Activated gamma-delta T cell (primary cell): ENCODE measurements at places on chromosomes 12 and 14.
A peak's percentile ranks its signal among the peaks of the same experiment; 100 is the strongest.

DNA sequence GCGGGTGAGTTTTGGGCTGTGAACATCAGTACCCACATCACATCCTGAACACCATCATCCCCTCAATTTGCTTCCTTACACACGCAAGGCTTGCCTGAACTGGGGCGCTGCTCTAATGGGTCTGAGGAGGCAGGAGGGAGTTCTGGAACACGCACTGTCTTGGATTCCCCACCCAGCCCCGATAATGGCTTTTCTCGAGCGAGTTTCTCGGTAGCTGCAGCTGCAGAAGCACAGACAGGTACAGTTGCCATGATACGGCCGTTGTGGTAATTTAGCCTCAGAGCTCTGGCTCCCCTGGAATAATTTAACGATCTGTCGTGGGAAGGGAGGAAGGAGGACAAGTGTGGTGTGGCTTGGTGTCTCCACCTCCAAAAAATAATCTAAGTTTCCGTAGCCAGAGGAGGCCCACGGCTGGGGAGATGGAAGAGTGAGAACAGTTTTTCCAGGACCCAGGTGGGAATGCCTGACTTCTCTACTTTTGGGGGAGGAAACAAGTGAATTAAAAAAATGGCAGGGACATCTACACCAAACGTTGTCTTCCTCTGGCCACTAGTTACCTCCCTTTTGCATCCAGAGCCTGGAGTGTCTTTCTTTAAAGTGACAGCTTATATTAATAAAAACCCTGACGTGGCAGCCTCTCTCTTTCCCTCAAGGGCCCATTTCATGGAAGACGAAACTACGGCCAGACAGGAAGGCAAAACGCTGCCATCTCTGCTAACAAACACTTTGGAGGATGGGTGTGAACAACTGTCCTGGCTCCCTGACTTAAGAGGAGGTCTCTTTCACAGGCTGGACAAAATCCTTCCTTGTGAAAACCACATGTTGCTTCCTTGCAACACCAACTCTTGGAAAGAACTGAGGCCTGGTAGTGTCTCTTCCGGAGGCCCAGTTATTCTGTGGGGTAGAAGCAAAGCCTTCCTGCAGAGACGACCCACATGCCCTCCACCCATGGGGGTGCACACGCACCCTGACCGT lies 84.8 kb downstream of the RBM19 start:
- DNase-seq, result no peak

DNA sequence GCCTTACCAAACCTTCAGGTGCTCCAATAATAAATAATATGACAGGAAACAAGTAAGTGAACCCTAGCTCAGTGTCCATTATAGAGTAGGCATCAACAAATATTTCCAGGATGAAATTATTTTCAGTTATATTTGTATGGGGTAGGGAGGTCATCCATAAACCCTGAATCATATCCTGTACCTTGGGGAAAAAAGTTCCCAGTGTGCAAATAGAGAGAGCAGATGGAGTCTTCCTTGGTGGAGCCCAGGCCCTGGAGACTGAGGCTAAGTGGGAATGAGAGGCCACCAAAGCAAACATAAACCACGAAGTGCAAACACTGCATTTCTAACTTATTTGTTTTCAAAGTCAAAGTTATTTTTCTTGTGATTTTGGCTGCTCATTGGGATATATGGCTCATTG lies 8.5 kb upstream of the ERP27 start:
- no peak for DNase-seq

GRCh38 chr12:5733136-5733755 lies 211.8 kb downstream of the ANO2 start:
- DNase-seq, result no peak

DNA sequence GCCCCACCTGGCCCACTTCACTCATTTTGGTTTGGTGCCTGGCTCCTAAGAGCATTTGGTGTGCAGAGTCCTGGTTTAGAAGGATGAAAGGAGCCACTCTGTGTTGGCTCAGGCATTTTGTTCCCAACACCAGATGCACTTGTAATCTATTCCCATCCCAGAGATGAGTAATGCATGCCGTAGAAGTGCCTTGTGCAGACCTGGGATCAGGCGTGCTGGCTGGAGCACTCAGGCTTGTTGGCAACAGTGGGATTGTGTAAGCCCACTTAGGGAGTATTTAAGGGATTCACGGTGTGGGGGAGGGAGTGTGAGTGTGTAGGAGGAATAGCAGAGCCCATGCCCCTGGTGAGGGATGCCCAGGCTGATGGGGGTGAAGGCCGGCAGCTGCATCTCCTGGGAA lies 501.5 kb upstream of the TBX3 start:
- DNase-seq, result no peak

GRCh38 chr14:25351269-25351668 lies 301.3 kb upstream of the STXBP6 start:
- no peak for DNase-seq

DNA sequence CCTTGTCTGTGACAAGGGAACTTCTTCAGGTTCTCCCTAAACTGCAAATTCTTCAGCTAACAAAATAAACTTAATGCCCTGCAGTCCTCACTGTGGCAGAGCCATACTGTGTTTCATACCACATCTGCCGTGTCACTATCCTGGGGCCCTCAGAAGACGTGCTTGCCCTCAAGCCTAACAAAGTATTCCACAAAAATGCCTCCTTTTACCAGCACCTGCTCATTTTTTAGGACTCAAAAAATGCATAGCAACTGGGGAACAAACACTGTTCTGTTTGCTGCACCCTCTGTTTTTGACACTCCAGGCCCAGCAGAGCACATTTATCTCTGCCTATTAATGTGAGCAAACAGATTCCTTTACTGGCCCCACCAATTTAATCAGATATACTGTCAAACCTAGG lies 270.7 kb upstream of the SSTR1 start:
- DNase-seq, result no peak

DNA sequence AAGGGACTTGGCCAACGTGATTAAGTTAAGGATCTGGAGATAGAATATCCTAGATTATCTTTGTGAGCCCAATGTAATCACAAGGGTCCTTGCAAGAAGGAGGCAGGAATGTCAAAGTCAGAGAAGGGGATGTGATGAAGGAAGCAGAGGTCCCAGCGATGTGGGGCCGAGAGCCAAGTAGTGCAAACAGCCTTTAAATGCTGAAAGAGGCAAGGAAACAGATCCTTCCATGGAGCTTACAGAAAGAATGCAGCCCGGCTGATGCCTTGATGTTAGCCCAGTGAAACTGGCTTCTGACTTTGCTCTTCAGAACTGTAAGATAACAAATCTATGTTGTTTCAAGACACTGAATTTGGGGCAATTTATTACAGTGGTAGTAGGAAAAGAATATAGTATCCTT lies 74.9 kb downstream of the NEDD1 start:
- no peak for DNase-seq

DNA sequence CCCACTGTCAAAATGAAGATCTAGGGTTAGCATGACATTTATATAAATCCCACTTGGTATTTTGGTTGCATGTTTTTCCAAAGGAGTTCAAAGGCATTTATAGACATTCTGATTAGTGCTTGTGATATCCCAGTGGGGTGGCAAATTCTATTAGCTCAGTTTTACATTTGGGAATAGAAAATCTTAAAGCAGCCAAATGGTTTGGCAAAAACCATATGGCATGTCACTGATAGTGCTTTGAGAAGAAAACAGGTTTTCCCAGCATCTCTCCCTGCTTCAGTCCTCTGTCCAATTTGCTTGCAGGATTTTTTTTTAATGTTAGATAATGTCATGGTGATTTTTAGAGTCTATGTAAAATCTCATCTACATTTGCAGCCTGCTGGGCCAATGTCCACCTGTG lies 225.1 kb upstream of the DIO3 start:
- no peak for DNase-seq

GRCh38 chr14:96400495-96400894 lies 8.6 kb downstream of the AK7 start:
- no peak for DNase-seq

GRCh38 chr12:99985631-99986030 lies 895 bp upstream of the ANKS1B start:
- no peak for DNase-seq

GRCh38 chr12:130157998-130158753 lies 4.1 kb upstream of the FZD10 start:
- no peak for DNase-seq

GRCh38 chr12:96489392-96490056 lies at the start of gene CFAP54:
Gene CFAP54 (plus strand): TSS chr12:96489577. CDS start chr12:96489610, 33 bp downstream.
- peak; percentile 84 for DNase-seq

GRCh38 chr12:127588249-127588648 lies 678.7 kb upstream of the TMEM132C start:
- no peak for DNase-seq

- DNase-seq, result no peak
These were observed 17.1 kb upstream of the STYK1 start for GRCh38 chr12:10690906-10691305.

DNA sequence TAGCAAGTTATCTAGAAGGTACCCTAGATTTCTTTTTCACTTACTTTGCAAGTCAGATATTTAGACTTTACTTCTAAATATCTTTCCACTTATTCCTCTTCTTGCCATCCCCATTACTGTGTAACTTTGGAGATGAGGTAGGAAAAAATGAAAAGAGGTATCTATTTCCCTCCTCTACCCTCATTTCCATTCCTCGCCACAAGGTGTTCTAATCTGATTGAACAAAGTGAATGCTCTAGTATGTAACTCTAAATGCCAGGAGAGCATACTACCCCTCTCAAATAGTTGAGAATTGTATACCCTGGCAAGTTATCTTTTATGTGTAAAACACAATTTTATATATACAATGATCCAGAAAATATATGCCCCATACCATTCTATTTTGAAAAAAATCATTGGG lies 1.7 kb upstream of the LDHB start:
- DNase-seq, result no peak

DNA sequence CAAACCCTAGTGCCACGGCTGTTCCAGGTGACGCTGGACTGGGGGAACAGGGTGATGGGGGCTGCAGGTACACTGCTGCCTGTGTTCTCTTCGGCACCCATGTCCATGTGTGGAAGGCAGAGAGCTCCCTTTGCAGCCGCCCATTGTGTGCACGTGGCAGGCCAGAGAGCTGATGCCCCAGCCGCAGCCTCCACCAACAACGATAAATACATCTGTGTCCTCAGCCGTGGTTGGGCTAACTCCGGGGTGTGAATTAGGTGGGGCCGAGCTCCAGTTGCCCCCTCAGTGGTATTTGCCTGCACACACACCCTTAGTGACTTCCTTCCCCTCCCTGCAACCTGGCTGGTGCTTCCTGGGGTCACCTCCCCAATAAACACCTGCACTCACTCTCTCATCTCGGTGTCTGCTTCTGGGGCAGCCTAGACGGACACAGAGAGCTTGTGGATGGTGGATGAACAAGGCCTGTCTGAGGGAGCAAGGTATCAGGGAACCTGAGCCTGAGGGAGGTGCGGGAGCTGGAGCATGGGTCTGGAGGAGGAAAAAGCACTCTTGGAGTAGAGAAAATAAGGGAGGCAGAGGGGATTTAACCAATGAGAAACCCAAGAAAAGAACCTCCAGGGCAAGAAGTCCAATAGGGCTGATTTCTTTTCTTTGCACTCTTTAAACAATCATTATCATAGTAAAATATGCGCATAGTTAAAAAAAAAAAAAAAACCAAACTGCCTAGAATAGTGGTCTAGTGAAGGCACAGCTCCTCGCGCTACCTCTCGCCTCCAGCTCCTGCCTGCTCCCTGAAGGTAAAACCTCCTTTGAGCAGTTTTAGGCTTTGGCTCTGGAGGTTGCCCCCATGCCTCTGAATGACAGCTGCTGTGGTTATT lies 112.6 kb downstream of the ZNF664 start:
- no peak for DNase-seq

GRCh38 chr14:22980672-22981089 lies 1.7 kb downstream of the AJUBA start:
- DNase-seq, result no peak
